ENCODE measurements at places on chromosomes 6 and 20.

DNA sequence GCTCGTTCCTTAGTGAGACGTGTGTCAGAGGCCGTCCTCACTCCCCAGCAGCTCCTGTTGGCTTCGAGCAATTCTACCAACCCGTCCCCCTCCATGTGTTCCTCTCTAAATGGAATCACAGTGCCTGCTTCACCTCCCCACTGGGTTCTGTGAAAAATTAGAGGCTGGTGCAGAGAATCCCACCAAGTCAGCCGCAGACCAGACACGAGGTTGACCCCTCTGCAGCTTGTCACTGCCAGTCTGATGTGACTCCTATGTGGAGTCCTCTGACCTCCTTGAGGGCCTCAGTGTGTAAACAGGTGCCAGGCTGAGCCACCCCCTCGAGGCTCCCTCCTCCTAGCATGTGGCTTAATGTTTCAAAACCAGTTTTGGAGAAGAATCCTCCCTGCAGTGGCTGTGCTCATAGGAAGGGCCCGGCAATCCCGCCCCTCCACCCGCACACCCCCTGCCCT is 12.6 kb upstream of the IRF4 start:
- DNase-seq: no peak

DNA sequence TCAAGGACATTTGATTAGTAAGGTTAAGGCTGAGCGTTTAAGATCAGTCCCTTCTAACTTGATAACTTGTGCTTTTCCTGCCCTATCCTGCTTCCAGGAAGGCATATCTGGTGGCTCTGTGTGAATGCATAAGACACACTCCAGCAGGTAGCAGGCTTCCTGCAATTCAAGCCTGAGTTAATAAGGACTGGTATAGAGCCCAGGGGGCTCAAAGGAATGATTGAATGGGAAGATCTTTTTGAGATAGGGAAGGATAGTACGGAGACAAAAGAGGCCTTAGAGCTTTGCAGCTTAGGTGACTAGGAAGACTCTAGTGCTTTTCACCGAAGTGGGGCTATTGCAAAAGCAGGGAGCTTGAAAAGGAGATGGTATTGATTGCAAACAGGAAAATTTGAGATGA is 307.1 kb downstream of the GRIK2 start:
- no peak for DNase-seq

- peak; percentile 18 for DNase-seq
Observed at GRCh38 chr6:80605165-80605989, 498.9 kb downstream of the BCKDHB start.

DNA sequence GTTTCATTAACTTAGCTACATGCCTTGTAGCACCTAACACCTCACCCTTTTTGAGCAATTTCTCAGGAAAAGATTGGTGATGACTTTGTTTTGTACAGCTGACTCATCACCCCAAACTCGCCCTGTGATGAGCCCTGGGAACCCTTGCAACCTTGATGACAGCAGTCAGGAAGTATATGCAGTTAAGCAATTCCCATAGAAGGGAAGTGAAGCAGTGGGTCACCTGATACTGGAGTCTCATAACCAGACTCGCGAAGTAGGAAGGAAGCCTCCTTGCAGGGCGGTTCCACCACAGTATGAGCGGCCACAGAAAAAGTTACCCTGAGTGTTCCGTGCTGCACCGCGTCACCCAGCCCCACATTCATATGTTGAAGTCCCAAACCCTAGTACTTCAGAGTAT is 82.0 kb upstream of the EDN1 start:
- no peak for DNase-seq

- no peak for DNase-seq
Observed at GRCh38 chr6:150352321-150353296, 16.2 kb upstream of the IYD start.

Measured in CD4-positive, alpha-beta T cell (primary cell).